ENCODE measurements at places on chromosomes 13 and 19.

- DNase-seq = no peak
Observed at GRCh38 chr13:111632906-111633305, 312.5 kb downstream of the TEX29 start.

DNA sequence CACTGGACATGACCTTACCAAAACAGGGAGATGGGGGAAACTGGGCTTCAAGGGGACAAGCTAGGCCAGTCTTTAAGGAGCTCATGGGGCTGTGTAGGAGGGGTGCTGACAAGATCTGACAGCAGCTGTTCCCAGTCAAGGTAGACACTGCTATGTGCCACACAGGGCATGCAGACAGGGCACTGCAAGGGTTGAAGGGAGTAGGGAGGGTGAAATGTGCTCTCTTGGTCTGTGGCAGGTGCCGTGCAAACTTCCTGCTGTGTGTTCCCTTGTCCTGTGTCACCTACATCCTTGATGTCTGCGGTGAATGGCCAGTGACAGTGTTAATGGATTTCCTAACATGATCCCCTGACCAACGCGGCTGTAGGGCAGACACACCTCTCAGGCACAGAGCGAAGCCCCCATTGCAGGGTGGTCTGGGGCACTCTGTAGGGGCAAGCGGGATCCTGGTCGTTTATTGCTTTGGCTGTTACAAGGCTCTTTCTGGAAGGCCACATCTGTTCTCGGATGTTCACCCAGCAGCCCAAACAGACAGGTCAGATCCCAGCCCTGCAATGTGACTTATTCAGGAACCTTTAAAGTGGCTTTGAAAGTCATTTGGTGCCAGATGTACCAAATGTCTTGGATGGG lies 199.5 kb upstream of the ZNF536 start:
- no peak for DNase-seq

DNA sequence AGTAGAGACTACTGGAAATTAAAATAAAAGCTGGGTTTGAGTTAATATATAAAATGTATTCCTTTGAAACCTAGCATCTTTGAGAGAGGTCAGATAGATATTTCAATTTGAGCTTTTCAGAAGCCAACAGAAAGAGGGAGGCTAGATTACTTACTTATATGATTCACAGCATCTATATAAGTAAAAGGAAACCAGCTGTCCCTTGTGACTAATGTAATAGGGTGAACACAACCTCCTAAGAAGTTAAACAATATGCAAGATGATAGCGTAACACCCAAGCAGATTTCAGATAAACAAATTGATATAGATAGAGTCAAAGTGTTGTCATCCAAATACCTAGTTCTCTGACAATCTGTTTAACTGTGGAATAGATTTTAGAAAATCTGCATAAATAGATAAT lies 393.5 kb upstream of the GPC6 start:
- no peak for DNase-seq

- no peak for DNase-seq
Observed at GRCh38 chr13:35025314-35025713, 83.2 kb downstream of the NBEA start.

GRCh38 chr19:50377517-50377916 lies 1.3 kb downstream of the NR1H2 start:
- DNase-seq = no peak

- no peak for DNase-seq
Observed at GRCh38 chr13:85040215-85040614, 759.0 kb downstream of the SLITRK6 start.

DNA sequence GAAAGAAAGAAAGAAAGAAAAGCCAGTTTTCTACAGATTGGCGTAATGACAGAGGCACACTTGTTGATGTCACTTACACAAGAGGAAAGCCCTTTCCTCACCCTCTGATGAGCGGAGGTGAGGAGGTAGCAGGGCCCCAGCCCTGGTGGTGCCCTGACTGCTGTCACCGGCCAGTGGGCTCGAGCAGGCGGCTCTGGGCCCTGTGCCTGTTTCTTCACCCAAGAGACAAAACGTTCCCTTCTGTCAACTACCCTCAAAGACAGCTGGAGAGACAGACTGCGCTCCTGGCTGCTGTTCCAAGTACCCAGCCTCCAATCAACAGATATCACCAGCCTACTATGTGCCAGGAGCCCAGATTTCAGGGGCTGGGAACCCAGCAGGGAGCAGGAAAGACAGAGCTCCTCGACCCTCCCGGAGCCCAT lies 10.1 kb downstream of the EPS15L1 start:
- DNase-seq = no peak

- no peak for DNase-seq
Observed at GRCh38 chr19:6188811-6189210, 53.3 kb downstream of the ACSBG2 start.

DNA sequence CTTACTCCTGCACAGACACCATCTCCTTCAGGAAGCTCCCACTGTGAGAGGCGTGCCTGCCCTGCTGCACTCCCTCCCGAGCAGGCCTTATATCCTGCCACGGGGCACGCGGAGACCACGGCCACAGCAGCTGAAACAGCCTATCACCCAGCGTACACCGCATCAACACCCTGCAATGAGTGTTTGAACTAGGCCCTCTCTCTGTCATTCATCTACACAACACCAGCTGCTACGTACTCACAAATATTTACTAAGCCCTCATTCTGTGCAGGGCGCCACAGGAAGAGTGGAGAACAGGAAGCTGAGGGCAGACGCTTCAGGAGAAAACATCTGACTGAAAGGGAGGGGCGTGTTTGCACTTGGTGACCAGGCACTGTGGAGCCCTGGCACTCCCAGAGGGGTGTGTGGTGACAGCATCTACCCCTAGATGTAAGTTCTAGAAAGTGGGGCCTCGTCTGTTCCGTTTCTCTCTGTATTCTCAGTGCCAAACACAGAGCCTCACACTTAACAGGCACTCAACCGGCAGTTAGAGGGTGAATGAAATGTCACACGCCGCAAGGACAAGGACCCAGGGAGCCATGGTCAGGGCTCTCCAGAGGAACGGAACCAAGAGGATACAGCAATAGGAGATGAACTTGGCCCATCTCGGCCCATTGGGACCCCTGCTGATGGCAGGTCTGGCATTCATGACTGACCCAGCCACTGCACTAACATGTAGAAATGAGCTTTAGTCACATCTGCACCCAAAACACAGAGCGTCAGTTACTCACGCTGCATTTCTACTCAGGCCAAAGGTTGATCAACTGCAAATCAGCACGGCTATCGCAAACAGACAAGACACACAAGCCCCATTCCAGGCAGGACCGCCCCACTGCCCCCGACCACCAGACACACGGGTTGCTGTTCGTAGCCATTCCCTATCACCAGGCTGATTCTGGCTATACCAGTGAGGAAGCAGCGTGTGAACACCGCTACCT lies 15.7 kb downstream of the RANBP3 start:
- no peak for DNase-seq

- no peak for DNase-seq
Observed at GRCh38 chr19:45056831-45057230, 18.0 kb downstream of the CLASRP start.

DNA sequence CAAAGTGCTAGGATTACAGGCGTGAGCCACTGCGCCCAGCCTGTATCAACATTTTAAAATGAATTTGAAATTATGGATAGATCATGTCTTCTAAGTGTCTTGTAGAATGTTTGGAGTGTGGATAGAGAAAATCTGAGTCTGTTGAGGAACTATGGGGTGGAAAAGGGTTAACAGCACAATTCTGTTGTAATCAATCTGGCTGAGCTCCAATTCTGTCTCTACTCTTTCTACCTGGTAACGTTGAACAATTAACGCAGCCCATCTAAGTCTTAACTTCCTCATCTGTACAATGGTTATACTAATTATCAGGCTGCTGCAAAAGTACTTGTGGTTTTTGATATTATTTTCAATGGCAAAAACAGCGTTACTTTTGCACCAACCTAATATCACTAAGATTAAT lies 4.1 kb downstream of the FPR2 start:
- no peak for DNase-seq

DNA sequence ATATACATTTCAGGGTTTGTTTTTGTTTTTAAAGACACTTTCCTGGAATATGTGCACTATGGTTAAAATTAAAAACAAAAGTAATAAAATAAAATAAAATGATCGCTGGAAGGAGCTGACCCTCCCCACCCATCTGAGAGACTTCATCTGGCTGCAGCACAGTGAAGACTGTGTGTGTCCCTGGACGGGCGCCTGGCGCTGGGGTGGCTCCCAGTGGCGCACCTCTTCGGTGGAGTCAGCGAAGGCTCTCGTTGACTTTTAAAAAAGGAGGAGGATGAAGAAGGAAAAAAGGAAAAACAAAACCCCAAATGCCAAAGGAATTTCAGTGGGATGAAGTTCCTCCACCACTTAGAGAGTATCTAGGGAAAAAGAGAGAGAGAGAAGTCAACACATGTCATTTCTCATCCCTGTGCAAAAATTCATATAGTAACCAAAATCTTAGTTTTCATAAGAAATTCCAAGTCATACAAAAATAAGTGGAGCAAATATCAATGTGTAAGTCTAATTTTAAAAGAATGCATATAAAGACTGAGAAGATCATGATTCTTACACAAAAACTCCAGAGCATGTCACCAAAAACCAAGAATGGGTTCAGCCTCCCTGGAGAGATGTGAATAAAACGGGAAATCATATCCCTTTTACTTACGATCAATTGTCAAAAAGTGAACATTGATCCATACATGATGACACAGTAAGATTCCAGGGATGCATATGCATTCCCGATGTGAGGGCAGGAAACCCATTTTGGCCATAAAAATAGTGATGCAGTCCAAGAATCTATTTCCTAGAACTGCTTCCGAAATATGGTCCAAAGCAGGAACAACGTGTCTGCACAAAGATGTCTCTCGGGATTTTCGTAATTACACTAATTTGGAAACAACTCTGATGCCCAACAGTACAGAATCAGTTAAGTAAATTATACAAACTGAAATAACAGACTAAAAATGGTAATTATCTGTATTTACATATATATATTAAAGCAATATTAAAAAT lies 123.8 kb downstream of the STK24 start:
- no peak for DNase-seq

GRCh38 chr19:560121-560520 lies 12.3 kb upstream of the BSG start:
- no peak for DNase-seq

- DNase-seq = no peak
Observed at GRCh38 chr19:3364501-3364858, 1.9 kb upstream of the NFIC start.
